ENCODE measurements at places on chromosomes 7 and 10. TPM values are rescaled to one million over a fixed set of nuclear protein-coding genes. Genes with fewer than 3 reads are reported as not detected.
A peak's percentile ranks its signal among the peaks of the same experiment; 100 is the strongest.

Gene DEPP1
- polyA plus RNA-seq: 33.5 TPM

Gene LBX1
- polyA plus RNA-seq: not detected

Gene NUDT13
- 0.29 TPM for polyA plus RNA-seq

Gene LIPM
- not detected for polyA plus RNA-seq

Gene POM121L12
- not detected for polyA plus RNA-seq

Gene TTYH3
- polyA plus RNA-seq: 48.7 TPM

Gene PDZD7
- 8.2 TPM for polyA plus RNA-seq

Gene IFIT3
- polyA plus RNA-seq: 6.2 TPM

GRCh38 chr7:35032166-35032565, 5.1 kb downstream of the DPY19L1 start:
- no peak for DNase-seq

GRCh38 chr7:155620497-155620896, 24.0 kb upstream of the RBM33 start:
- no peak for DNase-seq

DNA sequence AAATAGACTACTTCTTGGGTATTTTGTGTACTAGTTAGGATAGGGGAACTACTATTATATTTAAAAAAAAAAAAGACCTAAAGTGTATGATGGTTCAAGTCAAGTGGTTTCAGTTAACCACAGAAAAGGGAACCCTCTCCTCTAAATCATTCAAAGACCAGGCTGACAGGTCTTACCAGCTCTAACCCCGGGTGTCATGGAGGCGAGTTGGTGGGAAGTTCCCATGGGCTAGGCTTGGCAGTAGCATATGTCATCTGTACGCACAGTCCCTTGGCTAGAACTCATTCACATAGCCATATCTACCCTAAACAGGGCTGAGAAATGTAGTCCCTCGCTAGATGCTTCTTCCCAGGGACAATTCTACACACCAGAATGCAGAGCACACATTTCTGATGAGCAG, 37.7 kb upstream of the KCNMA1 start:
- DNase-seq: no peak

DNA sequence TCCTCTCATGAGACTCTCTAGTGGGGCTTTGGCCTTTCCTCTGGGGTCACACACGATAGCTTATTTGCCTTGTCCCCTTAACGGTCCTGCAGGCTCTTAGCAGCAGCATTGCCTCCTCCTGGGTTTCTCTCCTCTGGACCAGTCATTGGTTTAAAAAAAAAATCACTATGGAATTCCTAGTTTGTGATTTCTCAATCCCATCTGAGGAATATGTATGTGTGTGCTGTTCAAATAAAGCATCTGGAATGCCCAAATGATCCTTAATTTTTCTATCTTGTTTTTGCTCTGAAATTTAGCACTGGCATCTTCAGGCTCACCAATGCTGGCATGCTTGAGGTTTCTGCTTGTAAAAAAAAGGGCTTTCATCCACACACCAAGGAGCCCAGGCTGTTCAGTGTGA, 30.5 kb downstream of the ACTA2 start:
- DNase-seq: no peak

DNA sequence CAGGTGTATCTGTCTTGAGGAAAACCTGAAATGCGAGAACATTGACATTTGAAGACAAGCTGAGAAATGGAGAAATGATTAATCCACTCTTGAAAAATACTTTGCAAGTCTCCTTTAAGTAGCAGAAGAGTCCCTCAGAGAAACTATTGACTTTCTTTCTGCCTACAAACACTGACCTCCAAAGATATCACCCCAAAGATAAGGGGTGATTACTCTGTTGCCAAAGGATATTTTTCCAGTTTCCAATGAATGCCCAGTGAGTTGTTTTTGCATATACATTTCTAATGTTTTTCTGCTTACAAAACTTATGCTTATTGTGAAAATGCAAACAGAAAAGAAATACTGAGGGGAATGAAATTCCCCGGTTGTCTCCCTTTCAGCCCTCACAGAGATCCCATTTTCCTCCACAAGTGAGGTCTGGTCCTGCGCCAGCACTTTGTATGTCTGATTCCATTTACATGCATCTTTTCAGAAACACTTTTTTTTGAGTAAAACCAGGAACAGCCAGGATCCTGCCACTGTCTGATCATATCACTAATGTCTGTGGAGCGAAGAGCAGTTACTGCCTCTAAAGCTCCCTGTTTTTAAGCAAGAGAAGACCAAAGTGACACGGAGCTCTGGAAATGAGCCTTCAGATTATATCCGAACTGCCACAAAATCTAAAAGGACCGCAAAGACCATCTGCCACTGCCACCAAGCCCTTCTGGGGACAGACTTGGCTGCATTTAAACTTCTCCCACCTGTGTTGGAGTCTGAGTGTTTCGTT, 82.9 kb upstream of the PDCD4 start:
- DNase-seq: peak; percentile 52

- DNase-seq: no peak
These were observed 585.8 kb downstream of the LRMDA start for GRCh38 chr10:76017026-76017732.

- peak; percentile 71 for DNase-seq
These were observed 28.7 kb downstream of the VTI1A start for GRCh38 chr10:112475575-112476218.

GRCh38 chr10:29239569-29240472, 49.0 kb upstream of the LYZL1 start:
- DNase-seq: no peak

- DNase-seq: no peak
These were observed 5.8 kb upstream of the POLM start for GRCh38 chr7:44087911-44088838.

GRCh38 chr7:4093483-4093882, 588.6 kb upstream of the FOXK1 start:
- DNase-seq: no peak

DNA sequence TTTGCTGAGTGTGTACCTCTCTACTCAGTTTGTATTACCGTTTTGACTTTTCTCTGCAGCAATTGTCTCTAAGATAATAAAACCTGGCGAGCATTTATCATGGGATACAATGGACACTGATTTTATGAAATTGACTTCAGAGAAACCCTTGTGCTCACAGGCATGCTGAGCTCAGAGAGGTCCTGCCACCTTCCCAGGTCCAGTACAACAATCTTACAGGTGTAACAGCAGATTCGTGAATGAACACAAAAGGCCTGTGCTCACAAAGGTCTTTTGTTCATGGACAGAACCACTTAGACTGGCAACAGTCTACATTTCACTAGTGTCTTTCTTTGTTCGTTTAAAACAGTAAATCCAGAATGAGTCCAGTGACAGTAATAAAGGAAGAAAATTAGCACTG, 43.2 kb downstream of the HECW1 start:
- peak; percentile 50 for DNase-seq

GRCh38 chr7:129827467-129827990, 125.2 kb downstream of the UBE2H start:
- no peak for DNase-seq

DNA sequence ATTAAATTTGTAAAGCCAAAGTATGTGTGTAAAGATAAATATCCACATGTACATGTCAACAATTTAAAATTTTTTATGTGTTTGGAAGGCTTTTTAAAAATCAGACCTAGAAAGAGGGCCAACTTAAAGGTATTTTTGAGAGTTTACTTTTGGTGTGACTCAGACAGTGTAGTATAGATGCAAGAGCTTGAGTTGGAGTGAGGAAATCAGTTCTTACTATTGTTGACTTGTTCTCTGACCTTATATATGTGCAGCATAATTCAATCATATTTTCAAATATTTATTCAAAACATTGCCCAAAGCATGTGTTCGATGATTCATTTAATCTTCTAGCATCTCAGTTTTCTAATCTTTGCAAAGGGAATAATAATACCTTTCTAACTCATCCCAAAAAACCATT, 243.7 kb upstream of the PRKCQ start:
- no peak for DNase-seq

DNA sequence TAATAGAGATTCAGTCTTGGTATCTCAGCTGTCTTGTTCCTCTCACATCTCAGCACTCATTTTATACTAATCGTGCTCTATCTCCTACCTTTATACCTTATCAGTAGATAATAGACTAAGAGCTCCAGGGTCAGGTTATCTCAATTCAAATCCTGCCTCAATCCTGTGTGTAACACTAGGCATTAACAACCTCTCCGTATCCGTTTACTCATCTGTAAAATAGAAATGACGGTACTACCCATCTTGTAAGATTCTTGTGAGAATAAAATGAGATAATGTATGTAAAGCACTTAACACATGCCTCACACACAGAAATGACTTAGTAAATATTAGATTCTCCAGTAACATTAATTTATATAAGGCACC, 622 bp upstream of the P4HA1 start:
- DNase-seq: peak; percentile 9

- no peak for DNase-seq
These were observed 8.7 kb downstream of the DBF4 start for GRCh38 chr7:87885018-87885417.

DNA sequence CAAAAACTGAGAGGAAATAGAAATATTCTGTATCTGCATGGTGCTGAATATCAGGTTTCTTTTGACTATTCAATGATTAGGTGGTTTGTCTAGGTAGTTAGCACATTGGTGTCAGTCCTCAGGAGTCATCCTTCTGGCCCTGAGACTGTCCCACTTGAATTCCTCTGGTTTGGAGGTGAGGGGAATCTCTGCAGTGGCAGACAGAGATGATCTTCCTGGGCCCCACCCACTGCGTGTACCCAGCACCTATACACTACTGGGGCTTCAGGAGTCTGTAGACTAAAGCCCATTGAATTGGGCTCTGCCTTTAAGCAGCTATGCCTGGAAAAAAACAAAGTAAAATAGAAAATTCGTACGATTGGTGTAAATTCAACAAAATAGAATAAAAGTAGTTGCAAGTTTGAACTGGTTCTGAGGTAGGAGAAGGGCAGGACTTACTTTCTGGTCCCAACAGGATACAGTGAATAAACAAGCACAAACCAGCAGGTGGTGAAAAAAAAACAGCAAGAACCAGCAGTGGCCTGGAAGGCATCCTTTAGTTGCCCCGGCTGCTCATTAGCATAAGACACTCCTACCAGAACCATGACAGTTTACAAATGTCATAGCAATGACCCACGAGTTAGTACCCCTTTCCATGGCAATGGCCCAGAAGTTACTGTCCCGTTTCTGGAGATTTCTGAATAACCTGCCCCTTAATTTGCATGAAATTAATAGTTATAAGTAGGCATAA, 1.7 kb downstream of the LIPM start:
- DNase-seq: no peak

DNA sequence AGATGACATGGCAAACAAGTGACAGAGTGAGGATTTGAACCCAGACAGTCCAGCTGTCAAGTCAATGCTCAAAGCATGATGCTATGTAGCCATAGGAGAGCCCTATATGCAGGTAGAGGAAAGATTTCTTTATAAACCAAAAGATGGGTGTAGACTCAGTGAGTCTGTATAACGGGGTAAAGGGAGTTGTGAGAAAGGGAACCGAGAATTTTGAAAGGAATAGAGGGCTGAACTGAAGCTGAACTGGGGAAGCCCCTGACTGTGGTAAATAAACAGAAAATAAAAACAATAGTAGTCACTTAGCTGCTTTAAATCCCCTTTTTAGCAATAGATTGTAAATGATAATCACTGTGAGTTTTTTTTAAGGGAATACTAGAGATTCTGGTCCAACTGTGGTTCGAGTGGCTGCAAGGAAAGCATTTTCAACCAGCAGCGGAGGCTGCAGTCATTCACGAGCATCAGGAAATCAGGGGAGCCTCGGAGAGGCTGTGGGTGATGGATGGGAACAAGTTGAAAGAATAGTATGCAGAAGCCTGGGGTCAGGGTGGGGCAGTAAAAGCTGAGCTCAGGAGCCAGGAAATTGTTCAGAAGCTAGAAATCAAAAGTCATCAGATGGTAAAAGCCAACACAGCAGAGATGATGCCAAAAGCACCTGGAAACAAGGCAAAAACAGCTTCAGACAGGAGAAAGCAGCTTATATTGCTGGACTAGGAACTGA, 393.5 kb downstream of the GFRA1 start:
- no peak for DNase-seq

- no peak for DNase-seq
These were observed 99.5 kb upstream of the IKZF1 start for GRCh38 chr7:50205011-50205410.

DNA sequence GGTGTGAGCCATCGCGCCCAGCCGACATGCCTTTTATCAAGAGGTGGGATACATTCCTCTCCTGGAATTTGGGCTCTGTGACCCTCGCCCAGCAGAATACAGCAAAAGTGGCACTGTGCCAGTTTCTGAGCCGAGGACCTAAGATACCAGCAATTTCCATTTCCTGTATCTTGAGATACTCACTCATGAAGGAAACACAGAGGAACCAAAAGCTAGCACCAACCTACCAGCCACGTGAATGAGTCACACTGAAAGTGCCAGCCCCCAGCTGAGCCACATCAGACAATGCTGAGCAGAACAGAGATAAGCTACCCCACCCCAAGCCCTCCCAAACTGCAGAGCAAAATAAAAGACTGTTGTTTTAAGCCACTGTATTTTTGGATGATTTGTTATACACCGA, 56.3 kb downstream of the CACUL1 start:
- DNase-seq: no peak

DNA sequence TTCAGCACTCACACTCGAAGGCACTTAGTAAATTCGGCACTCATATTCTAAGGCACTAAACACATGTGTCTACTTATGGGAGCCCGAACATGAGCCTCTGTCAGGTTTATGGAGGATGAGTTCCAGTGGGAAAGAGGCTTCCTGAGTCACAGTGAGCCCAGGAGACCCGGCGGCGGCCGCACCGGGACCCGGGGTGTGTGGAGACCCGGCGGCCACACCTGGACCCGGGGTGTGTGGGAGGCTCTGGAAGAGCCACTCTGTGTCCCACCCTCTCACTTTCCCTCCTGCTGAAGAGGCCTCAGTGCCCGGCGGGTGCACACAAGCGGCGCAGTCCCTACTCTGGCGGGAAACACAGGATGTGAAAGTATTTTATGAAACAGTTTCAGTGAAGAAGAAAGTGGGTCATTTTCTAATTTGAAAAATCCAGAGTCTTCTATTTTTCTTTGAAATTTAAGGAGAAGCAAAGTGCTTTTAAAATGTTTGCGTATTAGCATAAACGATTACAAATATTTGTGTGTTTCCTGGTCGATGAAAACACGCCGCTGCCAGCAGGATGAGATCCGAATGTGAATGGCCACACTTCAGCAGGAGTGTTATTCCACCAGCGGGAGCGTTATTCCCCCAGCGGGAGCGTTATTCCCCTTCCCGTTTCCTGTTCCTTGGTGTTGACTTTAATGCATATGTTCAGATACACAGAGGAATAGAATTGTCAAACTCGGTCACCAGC, 625.1 kb downstream of the DNAJB6 start:
- no peak for DNase-seq

DNA sequence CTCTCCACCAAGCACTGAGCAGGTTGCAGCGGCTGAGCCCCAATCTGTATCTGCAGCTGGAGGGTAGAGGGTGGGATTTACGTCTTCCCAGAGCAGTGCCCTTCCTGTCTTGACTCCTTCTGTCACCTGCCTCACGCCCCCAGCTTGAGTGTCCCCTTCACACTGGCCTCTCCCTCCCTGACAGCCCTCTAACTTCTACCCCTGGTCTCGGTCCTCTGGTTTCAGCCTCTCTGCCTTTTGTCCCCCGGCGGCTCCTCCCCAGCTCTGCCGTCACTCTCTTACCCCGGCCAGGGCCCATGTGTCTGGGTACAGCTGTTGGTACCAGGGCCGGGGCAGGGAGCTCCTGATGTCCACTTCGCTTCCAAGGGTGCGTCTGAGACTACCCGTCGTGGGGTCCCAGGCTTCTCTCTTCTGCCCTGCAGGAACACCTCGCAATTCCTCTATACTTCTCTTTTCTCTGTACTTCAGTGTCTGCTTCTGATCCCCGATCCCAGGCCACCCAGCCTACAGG, 654 bp downstream of the MUC3A start:
- no peak for DNase-seq

GRCh38 chr10:117188371-117188770, 8.9 kb upstream of the KCNK18 start:
- no peak for DNase-seq

- no peak for DNase-seq
These were observed 20.7 kb downstream of the NRAP start for GRCh38 chr10:113643183-113643582.

All from brain (organoid and tissue), 16 donors.